Non-pigmented ciliary epithelial cell (primary cell): ENCODE measurements at places on chromosomes 12 and 14.
A peak's percentile ranks its signal among the peaks of the same experiment; 100 is the strongest.

DNA sequence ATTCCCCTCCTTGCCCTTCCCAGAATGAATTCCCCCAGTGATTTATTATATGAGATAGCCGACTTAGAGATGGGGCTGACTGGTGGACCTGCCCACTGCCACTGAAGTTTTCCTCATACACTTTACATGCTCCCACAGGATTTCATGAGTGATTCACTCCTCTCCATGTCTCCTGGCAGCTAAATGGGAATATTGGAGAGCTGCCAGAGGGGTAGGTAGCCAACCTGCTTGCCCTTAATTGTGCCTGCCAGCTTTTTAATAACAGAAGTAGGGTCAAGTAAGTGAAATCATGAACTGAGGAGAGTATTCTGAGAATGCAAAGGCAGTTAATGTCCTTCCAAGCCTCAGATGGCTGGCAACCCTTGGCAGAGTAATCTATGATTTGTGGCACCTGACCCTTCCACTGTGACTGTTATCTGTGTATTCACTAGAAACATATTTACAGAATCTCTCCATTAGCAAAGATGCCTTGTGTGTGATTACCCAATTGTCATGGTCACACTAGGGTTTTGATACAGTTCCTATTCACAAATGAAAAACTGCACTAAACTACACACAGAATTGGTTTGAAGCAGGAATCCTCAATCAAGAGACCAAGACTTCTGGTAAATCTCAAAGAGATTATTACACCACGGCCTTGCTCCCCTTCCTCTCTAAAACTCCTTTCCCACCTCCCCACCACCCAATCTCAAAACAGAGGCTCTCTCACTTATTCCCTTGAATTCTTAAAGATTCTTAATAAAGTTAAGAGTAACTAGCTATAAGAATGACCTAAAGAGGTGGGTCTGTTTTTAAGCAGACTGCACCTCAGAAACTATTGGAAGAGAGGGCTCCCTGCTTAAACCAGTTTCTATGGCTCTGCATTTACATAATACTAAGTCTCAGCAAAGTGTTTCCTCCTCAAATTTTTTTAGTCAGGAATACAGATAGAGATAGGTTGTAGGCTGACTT, 17.2 kb downstream of the NKX2-1 start:
- no peak for DNase-seq

DNA sequence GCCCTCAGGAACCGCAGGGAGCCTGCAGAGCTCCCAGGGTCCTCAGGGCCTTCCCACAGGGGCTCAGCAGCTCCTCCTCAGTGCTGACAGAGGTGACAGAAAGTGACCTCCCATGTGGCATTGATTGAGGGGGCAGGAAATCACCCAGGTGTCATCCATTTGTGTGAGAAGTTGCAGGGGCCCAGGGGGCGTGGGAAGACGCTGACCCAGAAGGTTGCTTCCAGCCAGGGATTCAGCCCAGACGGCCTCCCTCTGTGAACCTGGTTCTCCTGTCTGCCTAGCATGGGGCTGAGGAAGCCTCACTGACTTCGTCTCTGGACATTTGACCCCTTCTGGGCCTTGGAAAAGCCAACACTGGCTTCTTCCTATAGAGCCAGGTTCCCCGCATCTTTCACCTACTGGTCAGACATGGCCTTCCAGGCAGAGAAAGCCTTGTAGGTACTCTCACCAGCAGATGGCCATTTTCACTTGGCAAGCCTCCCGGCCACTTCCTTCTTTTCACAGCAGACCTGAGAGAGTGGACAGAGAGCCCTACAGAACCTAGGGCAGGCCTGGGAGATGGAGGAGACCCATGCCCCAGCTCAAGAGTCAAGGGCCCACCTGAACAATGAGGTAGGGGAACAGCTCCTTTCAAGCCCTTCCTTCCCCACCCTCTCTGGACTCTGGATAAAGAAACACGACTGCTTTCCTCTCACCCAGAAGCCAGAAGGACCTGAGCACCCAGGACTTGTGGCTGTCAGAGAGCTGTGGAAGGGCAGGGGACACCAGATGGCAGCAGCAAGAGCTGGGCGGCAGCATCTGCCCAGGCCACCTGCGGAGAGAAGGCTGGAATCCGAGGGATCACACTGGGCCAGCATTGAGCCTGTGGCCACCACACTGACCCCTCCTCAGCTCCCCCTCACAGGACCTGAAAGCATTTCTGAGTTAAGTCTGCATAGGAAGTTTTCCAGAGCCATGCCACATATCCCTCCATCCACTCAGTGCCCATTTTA, 377.8 kb downstream of the DPF3 start:
- DNase-seq: no peak

DNA sequence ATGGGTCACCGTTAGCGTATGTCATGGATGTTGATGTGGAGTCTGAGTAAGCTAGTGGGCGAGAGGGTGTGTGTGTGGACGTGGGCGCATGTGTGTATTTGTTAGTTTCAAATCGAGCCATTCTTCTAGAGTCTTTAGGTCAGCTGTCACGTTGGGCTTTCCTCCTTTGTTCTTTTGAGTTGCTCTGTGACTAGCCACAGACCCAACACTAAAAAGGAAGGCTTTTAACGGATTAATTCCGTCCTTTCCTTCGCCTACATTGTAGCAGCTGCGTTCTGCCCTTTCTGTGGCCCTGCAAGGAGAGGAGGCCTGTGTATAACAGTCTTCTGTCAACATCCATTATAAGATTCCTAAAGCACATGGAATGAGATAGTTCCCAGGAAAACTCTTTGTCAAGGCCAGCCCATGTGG, 117.2 kb upstream of the DNM1L start:
- DNase-seq: no peak

DNA sequence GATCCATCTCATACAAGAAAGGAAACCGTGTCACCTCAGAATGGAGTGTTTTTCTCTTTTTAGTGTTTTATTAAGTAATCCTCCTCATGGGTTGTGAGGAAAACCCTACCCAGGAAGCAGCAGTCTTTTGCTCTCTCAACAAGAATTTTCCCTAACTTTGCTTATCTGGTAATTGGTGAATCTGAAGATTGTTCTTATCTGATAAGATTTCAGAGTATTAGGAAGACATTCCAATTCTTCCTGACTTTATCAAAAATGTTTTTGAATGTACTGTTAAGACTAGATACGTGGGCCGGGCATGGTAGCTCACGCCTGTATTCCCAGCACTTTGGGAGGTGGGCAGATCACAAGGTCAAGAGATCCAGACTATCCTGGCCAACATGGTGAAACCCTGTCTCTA, 86.0 kb downstream of the PHLDA1 start:
- no peak for DNase-seq

DNA sequence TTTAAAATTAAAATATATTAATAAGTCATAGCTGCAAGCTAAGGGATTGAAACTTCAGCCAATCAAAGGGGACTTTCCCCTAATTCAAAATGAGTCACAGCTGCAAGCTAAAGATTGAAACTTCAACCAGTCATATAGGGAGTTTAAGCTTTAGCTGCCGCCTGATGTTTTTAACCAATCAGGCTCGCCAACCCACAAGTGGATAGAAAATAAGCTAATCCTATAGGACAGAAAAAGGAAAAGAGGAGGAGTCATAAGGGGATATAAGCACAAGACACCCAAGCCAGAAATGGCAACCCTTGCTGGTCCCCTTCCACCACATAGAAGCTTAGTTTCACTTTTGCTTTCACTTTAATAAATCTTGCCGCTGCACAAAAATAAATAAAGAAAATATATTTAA, 1154.6 kb downstream of the GALC start:
- no peak for DNase-seq

DNA sequence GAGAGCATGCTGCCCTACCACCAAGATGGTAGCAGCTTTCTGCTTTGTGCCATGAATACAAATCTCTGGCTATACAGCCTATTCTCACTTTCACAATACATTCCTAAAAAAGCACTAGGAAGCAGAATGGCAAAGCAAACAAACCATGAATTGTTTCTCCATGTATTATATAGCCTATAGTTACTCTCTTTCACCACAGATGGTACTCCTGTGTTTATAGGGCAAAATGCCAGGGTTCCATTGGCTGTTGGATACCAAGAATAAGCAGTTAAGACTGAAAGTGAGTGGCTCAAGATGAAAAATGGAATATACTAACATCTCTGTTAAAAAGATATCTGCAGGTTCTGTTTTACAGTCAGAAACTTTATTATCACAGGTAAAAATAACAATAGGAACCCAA, 11.1 kb downstream of the ARF3 start:
- DNase-seq: no peak

DNA sequence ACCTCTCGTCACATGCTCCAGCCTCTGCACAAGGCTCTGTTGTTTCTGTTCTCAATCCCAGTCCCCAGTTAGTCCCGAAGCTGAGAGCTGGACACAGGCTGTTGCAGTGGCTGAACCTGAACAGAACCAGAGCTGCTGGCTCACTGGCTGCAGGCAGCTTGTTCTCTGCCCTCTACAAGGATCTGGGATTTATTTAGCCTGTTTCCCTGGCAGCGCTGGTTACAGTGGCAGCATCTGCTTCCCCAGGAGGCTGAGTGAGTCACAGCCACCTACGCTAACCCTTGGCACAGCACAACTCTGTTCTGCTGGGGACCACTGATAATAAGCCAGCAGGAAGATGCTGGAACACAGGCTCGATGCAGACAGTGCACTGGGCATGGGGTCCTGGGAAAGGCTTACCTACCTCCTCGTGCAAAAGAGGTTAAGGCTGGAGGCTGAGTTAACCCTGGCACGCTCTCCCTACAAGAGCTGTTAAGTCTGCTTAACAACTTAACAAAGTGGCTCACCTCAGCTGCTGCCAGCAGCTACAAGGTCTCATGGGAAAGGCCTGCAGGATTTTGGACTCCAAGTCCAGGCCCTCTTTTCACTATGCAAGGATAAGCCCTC, 299.6 kb downstream of the PCNX1 start:
- DNase-seq: peak; percentile 61

GRCh38 chr14:26808407-26808806, 210.6 kb upstream of the NOVA1 start:
- no peak for DNase-seq
